CD4-positive, alpha-beta T cell treated with Interleukin-4 for 4 hours (primary cell): ENCODE measurements at places on chromosomes 1 and 21.

DNA sequence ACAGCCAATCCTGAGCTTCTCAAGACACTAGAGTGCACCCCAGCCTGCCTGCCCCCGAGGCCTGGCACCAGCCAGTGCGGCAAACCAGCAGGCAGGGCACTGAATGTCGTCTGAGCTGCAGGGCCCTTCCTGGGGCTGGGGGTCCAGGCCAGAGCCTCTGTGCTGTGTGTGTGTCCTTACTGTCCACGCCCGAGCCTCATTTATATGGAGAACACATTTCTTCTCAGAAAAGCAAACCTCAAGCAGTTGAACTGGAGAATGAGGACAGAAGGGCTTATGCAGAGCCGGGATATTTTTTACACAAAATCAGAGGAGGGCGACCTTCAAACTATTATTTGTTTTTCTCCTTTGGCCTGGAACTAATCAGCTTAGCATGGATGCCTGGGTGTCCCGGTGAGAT lies 52.7 kb downstream of the POFUT2 start:
- no peak for DNase-seq

GRCh38 chr1:39833121-39833520 lies 44.5 kb upstream of the BMP8B start:
- DNase-seq = no peak

DNA sequence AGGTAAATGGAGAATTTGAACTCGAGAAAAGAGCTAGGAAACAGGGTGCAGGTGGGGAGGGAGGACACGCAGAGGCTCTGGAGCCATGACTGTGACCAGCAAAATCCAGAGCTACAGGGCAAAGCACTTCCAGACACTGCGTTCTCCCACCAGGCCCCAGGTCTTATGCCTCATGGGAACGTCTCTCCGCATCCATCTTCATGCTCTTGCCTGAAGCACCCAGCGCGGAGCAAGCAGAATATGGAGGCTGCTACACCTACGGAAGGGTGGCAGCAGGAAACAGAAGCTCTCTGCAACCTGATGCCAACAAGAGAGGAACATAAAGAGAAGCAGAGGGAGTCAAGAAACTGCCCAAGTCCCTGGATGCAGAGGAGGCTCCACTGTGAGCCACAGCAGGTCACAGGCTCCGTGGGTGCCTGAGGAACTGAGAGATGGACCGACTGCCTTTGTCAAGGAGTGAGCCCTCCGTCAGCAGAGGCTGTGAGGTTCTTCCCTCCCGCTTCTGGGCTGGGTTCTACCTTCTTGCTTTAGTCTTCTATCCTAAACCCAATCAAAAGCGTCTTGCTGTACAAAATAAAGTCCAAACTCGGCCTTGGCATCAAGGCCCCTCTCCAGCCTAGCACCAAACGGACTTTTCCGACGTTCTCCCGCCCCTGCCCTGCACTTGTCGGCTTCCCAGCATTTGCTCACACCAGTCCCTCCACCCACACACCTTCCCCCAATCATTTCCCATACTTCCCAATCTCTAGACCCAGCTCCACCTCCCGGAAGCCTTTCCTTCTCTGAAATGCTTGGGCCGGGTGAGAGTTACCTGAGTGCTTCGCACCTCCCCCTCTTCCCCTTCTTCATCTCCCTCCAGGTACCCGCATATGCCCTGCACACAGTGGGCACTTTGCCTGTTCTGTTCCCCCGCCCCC lies 930 bp downstream of the DHCR24 start:
- no peak for DNase-seq

DNA sequence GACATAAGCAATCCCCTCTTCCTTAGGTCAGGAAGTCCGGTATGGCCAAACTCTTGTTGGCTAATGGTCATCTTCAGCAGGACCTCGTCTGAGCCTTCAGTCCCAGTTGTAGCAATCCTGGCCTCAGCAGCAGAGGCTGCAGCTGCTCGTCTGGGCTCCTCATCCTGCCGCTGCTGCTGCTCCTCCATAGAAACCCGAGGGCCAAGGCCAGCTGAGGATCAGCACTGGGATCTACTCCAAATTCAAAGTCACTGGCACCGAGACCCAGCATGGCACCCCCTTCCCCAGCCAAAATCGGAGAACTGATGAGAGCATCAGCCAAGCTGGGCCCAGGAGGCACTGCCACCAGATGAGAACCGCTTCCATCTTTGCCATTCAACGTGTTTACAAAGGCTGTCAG lies 6.3 kb upstream of the CLDN14 start:
- no peak for DNase-seq

DNA sequence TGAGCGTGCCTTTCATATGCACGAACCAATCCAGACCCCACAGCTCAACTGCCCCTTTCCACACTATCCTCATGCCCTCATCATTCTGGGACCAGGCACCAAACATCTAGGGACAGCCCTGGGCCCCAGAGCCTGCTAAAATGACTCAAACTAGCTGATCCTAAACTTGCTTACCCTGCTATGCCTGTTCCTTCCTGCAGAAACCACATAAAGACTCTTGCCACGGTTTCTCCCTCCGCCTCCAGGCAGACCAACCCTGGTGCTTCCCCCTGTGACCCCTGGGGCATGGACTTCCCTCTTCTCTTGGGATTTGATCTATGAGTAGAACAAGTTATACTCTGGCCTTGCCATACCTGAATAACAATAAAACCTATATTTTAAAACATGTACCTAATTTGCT lies 138.0 kb upstream of the CD34 start:
- no peak for DNase-seq

- DNase-seq = no peak
These were observed 191.9 kb downstream of the AK5 start for GRCh38 chr1:77473690-77474089.

GRCh38 chr1:89903550-89903949 lies 82.7 kb downstream of the LRRC8D start:
- DNase-seq = no peak

GRCh38 chr21:14675774-14676530 lies 129.8 kb upstream of the SAMSN1 start:
- peak; percentile 69 for DNase-seq

GRCh38 chr21:35150562-35151226 lies 101.6 kb upstream of the RUNX1 start:
- no peak for DNase-seq

DNA sequence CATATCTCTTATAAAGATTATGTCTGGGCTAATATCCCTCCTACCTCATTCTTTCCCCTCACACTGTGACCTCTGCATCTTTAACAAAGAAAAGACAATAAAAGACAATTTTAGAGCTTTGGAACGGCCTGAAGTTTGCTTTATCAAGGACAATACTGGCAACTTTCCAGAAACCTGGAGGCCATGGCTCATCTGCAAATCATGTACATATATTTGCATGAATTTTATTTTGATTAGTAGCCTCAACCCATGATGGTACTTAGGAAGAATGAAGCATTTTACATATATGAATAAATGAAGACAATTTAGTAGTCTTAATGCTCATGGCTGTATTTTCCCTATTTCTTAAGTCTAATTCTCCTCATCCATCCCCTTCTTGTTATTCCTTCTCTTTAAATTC lies 612.2 kb upstream of the CXADR start:
- no peak for DNase-seq

- DNase-seq = no peak
These were observed 227.5 kb upstream of the LYPLAL1 start for GRCh38 chr1:218946147-218946546.

DNA sequence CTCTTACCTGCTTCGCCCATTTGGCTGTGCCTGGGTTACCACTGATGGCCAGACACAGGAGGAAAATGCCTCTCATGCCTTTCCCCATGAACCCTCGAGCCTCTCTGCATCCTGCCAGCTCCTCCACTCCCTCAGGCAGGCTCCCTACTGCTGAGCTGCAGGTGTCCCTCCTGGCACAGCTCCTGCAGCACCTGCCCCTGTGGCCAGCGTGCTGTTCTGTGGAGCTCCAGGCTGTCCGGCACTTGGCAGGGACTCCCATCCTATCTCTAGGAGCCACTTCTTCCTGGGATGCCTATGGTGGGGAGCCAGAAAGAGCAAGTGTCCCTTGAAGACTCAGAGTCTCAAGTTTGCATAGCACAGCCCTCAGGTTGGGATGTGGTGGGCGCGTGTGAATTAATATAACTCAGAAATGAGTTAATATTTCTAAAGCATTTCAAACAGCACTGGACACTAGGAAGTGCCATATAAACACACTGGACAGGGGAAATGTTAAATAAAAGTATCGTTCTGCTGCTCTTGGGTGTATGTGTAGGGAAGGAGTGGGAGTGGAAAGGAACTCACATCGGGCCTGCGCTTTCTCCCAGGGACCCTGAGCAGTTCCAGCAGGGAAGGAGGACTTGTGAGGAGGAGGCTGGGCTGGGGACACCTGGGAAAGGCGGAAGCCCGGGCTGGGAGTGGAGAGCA lies 2.7 kb downstream of the LRRC71 start:
- no peak for DNase-seq

- DNase-seq = no peak
These were observed 40.1 kb downstream of the SORT1 start for GRCh38 chr1:109357616-109358015.

DNA sequence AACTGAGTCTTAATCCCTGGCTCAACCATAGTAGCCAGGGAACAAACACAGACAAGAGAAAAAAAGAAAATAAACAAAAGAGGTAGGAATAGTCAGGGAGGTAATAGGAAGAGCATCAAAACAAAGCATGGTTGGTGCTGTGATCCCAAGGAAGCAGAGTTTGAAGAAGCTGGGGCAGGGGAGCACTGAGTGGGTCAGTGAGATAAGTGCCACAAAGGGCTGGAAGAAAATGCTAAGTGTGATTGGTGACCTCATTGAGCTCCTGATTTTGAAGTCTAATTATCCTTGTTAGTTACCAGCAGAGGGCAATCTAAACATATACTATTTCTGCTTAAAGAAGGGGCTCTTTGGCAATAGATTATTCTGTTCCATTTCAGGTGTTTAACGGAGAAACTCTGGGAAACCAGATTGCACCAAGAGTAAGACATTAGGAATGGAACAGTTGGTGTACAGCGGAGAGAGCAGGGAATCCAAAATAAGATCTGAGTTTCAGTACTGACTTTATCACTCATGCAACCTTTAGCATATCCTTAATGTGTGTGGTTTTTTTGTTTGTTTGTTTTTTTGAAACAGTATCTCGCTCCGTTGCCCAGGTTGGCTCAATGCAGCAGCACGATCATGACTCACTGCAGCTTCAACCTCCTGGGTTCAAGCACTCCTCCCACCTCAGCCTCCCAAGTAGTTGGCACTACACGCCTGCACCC lies 30.7 kb upstream of the KIAA1614 start:
- peak; percentile 7 for DNase-seq

- DNase-seq = no peak
These were observed 67.8 kb upstream of the BCAR3 start for GRCh38 chr1:93749487-93749886.

DNA sequence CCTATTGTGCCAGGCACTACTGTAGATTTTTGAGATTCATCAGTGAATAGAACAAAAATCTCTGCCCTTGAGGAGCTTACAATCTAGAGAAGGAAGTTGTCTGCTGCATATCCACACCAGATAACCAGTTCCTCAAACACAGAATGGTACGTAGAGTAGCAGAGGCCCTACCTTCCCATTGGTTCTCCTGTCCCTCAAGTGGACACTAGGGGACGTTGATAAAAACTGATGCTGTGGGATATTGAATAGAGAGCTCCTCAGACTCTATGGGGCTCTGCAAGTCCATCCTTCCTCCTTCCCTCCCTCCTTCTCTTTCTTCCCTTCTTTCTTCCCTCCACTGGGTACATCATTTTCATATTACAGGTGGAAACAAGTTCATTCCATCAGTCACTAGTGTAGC lies 371.3 kb downstream of the PBX1 start:
- DNase-seq = no peak

DNA sequence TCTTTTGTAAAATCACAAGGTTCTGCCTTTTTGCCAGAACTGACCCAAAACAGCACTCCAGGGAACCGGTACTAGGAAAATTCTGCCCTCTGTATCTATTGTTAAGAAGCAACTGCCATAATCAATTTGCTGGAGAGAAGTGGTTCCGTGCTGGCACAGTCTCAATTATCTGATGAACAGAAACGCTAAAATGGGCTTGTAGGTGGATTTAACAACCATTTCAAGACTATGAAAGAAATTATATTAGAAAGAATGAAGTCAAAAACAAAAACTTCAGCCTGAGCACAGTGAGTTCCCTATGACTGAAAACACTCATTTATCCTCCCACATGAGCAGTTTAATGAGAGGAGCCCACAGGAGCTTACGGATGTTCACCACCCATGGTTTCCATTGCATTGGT lies 4.4 kb downstream of the JAM2 start:
- DNase-seq = no peak

DNA sequence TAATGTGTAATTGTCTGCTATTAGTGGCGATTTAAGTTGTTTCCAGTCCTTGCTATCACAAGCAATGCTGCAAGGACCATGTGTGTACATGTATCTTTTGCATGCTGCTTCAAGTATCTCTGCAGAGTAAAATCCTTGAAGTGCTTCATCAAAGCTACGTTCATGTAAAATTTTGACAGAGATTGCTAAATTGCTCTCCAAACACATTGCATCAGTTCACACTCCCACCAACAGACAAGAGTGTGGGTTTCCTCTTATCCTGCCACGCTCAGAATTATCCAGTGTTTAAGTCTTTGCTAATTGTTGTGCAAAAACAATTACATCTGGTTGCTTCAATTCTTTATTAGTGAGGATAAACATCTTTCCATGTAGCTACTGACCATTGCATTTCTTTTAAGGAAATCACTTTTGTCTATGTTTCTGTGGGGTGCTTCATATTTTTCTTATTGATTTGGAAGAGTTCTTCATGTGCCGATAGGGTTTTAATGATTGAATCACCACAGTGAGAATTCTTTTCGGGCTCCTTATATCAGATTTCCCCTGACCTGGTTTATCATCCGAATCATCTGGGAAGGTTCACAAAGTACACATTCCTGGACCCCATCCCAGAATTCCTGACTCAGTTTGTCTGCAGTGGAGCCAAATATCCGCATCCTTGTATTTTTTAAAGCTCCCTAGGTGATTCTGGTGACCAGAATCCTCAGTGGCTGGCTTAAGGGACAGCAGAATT lies 56.3 kb upstream of the GALNT2 start:
- no peak for DNase-seq

DNA sequence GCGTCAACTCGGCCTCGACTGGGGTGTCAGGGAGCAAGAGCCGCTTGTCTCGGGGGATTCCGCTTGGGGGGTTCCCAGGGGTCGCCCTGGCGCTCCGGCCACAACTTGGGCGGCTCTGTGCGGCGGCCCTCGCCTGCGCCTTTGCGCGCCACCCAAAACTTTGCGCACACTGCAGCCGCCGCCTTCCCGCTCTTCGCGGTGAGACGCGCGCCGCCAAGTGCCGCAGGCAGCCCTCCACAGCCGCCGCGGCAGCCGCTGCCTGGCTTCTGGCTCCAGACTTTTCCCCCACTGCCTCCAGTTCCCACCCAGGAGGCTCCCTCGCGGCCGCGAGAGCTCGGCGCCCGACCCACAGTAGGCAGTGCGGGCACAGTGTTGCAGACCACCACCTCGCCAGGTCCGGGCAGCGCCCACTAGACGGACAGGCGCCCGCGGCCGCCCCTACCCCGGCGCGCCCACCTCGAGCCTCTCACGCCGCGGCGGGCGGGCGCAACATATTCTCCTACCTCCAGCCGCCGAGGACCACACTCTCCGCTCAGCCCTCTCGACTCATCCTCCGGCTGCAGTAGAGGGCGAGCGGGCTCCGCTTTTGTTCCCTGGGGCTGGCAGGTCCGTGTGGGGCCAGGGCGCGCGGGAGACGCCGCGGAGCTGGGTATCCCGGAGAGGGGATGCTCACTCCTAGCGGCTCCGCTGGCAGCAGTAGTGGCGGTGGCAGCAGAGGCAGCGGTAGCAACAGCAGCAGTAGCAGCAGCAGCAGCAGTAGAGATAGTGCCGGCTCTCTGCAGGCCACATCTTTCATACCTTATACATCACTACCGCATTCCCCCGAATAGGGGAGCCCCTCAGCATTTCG lies 296.6 kb downstream of the OMA1 start:
- DNase-seq = no peak

- no peak for DNase-seq
These were observed 711 bp downstream of the TRNP1 start for GRCh38 chr1:26994020-26994786.

- DNase-seq = no peak
These were observed 22.1 kb downstream of the CRYAA start for GRCh38 chr21:43190951-43191350.
